ENCODE measurements at places on chromosomes 3 and 15.

GRCh38 chr3:123936400-123936799 lies 24.6 kb downstream of the CCDC14 start:
- no peak for DNase-seq

- DNase-seq = no peak
Measured at GRCh38 chr3:68866157-68866556, 66.2 kb downstream of the TAFA4 start.

DNA sequence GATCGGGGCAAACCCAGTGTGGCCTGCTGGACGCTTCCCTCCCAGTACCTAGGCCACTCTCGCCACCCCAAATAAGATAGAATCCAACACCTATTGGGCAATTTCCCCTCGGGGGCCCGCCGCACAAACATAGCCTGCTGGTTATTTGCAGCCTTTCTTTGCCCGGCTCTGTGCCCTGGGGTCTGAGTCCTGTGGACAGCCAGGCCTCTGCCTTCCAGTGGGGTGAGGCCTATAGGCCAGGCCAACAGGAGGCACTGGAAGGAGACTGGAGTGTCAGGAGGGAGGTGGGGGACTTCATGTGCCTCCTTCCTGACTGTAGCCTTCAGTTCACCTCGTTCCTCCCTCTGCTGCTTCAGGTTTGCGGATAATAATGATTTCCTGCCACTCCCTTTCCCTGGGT lies 47.4 kb upstream of the LDHAL6B start:
- no peak for DNase-seq

DNA sequence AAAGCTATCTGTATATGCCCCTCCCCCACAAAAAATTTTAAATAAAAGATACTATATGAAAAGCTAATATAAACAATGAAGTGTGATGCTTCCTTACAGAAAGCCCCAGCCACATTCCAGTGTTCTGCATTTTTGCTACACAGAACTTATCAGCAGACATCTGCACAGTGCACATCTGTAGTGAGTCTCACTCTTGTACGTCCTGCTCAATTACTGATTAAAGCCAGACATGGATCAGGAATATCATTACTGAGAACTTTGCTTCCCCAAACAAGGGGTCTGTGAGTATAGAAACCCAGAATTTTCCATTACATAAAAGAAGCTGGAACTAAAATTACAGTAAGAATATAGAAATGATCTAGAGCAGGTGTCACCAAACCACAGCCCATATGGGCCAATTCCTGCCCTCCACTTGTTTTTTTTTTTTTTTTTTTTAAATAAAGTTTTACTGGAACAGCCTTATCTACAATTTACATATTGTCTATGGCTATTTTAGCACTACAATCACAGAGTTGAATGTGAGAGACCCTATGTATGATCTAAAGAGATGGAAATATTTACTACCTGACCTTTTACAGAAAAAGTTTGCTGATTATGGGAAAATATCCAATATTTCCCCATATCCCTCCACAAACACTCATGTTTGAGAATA lies 45.7 kb downstream of the UBP1 start:
- DNase-seq = no peak

DNA sequence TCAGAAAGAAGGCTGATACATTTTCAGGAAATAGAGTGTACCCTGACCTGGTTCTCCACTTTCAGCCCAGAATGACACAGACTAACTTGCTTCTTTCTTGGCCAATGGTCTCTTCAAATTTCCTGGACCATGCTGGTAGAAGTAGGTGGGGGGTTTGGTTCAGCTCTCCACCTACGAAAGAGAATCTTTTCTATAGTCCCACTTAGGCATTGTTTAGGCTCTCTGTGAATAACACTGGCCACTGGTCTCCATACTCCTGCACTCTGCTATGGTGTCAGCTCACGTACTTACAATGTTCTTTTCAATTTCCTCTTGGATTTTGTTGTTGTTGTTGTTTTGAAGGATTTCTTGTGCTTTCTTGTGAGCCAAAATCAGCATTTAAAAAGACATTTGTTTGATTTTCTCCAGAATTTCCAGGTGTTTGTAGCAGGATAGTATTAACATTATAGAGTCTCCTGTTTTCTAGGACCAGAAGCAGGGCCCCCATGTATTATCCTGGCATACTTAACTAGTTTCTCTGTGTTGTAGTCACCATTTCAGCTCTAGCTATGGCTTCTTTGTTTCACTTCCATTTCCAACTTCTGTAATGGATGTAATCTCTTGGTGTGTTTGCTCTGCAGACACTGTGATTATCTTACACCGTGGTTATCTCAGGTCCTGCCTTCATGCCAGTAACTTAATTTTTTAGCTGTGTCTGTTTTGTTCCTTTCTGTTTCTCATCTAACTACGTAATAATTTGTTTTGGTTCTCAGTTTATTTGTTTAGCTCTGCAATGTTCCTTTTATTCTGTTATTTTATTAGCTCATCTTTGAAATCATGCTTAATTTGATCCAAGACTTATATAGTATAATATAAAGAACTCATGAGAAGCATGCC lies 61.4 kb downstream of the CHRNA7 start:
- no peak for DNase-seq

GRCh38 chr15:49331951-49332350 lies 91.1 kb upstream of the FGF7 start:
- DNase-seq = no peak

- DNase-seq = no peak
Measured at GRCh38 chr15:40271685-40272484, 11.0 kb downstream of the ANKRD63 start.

- no peak for DNase-seq
Measured at GRCh38 chr3:48950051-48950450, 31.4 kb downstream of the ARIH2 start.

DNA sequence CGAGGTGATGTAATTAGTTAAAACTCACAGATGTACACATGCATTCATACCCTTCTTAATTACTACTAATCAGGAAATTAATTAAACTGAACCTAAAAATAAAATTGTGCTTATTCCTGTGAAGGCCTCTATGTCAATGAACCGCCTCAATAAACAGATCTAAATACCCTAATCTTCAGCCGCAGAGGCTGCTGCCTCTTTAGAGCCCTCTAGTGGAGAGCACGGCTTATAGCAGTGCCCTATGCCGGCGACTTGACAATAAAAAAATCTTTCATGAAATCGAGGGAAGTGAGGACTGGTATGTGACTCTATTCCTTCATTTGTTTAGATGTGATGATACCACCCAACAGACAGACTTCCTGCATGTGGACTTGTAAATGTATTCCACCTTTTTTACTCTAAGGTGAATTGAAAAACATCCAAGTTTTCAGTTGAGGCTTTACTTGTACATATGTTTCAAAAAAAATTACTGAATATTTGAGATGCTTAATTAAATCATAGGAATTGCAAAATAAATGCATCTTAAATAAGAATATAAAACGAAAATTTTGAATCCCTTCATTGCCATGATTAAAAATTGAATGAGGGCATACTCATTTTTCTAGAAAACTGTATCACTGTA lies 8.3 kb upstream of the EPHA3 start:
- no peak for DNase-seq

DNA sequence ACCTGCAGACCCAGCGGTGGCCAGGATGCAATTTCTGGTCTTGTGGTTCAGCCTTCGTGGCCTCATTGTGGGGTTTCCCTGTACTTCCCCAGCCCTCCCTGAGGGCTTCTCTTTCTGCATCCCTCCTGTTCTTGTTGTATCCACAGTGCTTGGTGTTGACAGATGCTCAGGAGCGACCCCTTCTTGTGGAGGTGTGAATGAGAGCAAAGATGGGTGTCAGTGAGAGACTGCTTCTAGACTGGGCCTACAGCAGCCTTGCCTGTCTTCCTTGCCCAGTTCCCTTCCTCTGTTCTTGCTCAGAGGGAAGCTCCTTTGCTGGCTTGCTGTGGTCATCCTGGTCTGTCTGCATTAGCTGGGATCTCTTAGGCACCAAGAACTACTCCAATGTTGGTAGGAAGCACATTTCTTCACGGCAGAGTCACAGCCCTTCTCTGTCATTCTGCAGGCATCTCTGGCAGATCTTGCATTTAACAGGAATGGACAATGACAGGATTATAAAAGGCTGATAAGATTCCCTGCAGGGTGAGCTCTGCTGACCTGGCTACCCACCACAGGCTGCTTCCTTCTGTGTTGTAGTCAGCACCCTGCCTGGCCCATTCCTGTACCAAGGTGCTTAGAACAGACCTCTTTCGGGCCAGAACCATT lies 317.8 kb upstream of the C2CD4B start:
- DNase-seq = no peak

GRCh38 chr3:169052465-169053302 lies 610.8 kb downstream of the MECOM start:
- no peak for DNase-seq

- no peak for DNase-seq
Measured at GRCh38 chr3:52259035-52259434, 13.5 kb downstream of the PPM1M start.

DNA sequence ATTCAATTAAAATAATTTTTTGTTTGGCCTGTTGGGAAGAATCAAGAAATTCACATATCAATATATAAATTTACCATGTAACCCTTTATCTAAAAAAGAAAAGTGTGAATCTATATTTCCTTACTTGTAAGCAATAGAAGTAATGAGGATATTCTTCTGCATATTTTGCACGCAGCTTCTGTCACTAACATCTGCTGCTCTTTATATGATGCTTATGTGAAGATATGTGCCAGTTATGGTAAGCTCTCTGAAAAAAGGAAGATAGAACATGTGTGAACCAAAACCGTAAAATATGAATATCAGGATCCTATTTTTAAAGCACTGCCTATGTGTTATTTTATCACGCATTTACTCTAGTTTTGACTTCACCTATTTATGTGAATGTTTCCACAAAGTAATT lies 96.4 kb upstream of the ATP11B start:
- no peak for DNase-seq

DNA sequence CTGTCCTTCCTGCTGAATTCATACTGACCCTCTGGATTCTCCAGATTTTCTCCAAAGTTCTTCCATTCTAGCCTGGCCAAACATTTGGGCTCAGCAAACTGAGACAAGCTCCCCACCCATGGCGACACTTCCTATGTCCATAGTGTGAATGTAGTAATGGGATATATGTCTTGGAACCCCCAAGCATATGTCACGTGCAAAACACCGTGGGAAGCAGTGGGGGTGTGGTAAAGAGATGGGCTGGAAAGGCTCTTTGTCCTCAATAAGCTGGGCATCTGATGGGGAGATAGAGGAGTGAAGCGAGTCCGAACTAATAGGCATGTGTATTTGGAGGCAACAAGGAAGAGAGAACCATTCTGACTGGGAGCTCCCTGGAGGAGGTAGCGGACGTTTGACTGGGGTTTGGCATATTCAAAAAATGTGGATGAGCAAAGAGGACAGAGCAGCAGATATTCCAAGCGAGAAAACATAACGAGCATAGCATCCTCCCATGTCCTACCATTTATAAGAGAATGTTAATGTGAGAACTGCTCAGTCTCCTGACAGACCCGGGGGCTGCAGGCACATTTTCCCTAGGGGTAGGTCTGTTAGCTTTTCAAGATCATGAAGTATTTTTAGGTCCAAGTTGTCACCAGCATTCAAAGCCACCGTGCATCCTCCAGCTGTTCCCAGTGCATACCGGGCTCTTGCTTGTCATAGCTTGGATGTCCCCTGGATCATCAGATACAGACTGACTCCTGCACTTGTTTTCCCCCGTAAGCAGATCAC lies 25.6 kb downstream of the TPM1 start:
- no peak for DNase-seq

- DNase-seq = no peak
Measured at GRCh38 chr3:125675791-125676190, 80.5 kb upstream of the OSBPL11 start.

DNA sequence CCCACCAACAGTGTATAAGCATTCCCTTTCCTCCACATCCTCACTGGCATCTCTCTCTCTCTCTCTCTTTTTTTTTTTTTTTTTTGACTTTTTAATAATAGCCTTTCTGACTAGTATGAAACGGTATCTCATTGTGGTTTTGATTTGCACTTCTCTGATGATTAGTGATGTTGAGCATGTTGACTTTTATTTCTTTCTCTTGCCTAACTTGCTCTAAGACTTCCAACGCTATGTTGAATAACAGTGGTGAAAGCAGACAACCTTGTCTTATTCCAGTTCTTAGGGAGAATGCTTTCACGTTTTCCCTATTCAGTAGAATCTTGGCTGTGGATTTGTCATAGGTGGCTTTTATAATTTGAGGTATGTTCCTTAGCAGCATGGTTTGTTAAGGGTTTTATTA lies 249.4 kb upstream of the MDFIC2 start:
- DNase-seq = no peak

GRCh38 chr3:149555927-149556326 lies 81.4 kb downstream of the TM4SF4 start:
- DNase-seq = no peak

DNA sequence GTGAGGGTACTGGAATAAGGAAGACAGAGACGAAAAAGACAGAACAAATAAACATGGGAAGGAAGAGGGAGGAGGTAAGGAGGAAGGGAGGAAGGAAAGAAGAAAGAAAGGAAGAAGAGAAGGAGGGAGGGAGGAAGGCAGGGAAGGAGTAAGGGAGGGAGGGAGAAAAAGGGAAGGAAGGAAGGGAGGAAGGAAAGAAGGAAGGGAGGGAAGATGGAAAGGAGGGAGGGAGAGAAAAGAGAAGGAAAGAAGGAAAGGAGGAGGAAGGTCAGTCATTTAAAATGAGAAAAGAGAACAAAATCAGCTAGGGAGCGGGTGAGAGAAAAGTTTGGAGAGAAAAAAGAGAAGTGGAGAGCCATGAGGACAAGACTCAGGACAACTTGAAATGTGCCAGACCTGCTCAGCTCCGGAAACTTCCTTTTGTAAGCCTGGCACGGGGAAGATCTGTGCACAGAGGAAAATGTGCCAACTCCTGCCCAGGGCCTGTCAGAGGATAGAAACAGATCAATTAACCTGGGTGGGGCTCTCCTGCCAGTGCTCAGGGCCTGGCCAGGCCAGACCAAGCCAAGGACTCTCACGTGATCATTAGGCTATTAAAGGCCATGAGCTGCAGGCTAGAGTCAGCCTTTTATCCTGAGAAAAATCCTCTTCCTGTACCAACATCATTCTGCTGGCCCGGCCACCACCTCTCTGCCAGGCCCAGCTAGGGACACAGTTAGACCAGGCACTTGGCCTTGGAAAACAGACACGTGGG lies 50.1 kb upstream of the BCL6 start:
- DNase-seq = no peak
